Right cardiac atrium (tissue), 5 donors: ENCODE measurements at places on chromosomes 11 and 22. TPM values are rescaled to one million over a fixed set of nuclear protein-coding genes. Genes with fewer than 3 reads are reported as not detected.

Gene OR8K5
- total RNA-seq: not detected

DNA sequence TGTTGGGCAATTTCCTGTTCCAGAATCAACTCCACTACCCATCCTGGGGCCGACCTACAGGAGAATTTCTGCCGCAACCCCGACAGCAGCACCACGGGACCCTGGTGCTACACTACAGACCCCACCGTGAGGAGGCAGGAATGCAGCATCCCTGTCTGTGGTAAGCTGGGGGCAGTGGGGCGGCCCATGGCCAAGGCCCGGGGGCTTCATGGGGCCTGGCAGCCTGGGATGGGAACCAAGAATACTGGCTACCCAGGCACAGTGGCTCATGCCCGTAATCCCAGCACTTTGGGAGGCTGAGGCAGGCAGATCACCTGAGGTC lies 4.3 kb downstream of the F2 start:
- no peak for DNase-seq

GRCh38 chr11:120304526-120304925 lies 20.6 kb upstream of the TLCD5 start:
- DNase-seq: no peak

Gene CERK
- total RNA-seq: 83.5 TPM

Gene FAM180B
- 0.32 TPM for total RNA-seq

- peak; percentile 2 for DNase-seq
These were observed 276.2 kb downstream of the BRD1 start for GRCh38 chr22:49551446-49551845.

DNA sequence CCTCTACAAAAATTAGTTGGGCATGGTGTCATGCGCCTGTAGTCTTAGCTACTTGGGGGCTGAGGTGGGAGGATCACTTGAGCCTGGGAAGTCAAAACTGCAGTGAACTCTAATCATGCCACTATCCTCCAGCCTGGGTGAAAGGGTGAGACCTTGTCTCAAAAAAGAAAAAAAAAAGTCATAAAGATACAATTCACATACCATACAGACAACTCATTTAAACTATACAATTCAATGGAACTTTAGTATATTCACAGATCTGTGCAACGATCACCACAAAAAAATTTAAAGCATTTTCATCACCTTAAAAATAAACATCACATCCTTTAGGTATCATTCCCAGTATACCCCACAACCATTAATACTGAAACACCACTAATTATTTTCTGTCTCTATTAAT lies 201.2 kb downstream of the PGR start:
- no peak for DNase-seq

Gene SHANK2
- total RNA-seq: 0.03 TPM

Gene EMID1
- total RNA-seq: 1.6 TPM

DNA sequence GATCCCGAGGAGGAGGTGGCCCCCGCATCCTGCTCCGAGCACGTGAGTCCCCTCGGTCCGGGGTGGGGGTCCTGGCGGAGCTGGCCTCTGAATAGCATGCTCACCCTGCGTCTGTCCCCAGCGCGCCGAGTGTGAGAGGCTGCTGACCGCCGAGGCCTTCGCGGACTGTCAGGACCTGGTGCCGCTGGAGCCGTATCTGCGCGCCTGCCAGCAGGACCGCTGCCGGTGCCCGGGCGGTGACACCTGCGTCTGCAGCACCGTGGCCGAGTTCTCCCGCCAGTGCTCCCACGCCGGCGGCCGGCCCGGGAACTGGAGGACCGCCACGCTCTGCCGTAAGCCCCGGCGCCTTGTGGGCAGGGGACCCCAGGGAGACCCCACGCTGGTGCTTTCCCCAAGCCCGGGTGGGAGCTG lies 3.5 kb downstream of the MUC2 start:
- DNase-seq: peak; percentile 32

DNA sequence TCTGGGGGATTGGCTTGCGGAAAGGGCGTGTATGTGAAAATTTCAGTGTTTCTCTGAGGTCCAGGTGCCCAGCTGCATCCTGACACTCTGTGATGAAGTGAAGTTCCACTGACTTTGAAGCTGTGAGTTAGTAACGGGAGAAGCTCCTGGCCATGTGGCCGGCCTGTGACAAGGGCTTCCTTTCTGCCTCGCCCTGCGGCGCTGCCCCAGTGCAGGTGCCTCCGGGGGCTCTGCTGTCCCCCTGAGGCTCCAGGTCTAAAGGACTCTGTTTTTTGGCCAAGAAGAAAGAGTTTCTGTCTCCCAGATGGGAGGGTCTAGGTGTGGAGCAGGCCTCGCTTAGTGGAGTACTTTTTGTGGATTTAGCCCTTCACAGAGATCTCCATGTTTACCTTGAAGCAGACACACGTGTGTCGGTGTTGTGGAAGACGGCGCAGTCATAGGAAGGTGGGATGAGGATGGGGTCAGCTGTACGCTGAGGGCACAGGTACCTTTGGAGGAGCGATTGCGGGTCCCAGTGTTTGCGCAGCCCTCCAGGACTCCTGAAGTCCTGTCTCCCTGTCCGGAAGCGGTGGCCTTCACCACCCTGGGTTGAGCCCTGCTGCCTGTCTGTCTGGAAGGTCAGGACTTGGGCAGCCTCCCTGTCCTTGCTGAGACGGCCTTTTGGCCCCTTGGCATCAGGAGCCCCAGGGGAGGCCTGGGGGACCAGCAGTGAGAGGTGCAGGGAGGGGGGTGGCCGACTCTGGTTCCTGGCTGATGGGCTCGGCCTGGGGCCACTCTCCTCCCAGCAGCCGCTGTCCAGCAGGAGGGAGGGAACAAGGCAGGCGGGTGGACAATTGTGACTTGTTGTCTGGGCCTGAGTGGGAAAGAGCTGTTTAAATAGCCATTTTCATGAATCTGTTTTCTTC lies 1249.3 kb downstream of the BRD1 start:
- peak; percentile 3 for DNase-seq

DNA sequence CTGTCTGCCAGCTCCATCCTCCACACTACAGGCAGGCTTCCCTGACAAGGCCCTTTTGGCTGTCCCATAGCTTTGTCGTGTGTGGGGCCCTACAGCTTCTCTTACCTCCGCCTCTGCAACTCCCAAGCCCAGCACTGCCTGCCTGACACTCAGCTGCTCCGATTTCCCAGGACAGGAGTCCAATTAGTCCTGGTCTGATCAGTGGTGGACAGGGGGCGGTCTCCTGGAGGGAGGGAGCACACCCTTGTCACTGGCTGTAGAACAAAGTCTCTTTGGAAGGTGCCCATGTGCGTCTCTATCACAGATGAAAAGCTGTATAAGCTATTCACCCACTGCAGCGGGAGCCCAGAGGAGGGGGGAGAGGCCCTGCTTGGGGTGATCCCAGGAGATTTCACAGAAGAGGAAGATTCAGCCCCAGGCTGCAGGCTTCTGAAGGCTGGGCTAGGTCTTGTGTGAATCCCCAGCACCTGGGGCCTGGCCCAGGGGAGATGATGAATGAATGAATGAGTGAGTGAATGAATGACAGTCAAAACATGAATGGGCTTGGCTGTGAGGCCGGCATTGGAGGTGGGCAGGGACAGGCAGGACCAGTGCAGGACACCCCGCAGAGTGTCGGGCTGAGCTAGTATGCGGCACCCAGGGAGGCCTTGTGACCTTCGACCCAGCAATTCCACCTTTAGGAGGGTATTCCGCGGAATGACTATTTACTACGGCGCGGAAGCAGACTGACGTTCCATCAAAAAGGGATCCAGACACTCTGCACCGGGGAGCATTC lies 142.4 kb downstream of the CACNA1I start:
- DNase-seq: no peak

Gene ALDH3B1
- total RNA-seq: 3.8 TPM

GRCh38 chr11:35007277-35007676 lies 90.9 kb downstream of the PDHX start:
- no peak for DNase-seq

DNA sequence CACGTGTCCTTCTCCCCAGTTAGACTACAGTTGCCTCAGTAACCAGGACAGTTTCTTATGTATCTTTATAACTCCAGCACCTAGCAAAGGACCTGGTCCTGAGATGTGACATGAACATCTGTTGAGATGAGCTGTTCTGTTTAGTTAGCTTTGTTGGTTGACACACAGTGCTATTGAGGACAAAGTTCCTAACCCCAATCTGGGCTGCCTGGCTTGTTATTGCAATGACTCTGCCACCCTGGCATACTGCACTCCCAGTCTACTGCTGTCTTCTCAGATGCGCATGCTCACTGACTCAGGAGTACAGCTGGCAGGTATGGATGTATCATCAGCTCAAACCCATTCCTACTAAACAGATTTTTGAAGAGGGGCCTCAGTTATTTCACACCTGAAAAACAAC lies 7.4 kb downstream of the DESI1 start:
- no peak for DNase-seq

GRCh38 chr22:29156507-29156906 lies 49.2 kb upstream of the EMID1 start:
- DNase-seq: no peak

Gene LRRC56
- total RNA-seq: 0.36 TPM

GRCh38 chr11:74506823-74507222 lies 13.3 kb upstream of the LIPT2 start:
- DNase-seq: no peak

GRCh38 chr11:1640076-1640946 lies 10.7 kb downstream of the KRTAP5-5 start:
- DNase-seq: no peak

DNA sequence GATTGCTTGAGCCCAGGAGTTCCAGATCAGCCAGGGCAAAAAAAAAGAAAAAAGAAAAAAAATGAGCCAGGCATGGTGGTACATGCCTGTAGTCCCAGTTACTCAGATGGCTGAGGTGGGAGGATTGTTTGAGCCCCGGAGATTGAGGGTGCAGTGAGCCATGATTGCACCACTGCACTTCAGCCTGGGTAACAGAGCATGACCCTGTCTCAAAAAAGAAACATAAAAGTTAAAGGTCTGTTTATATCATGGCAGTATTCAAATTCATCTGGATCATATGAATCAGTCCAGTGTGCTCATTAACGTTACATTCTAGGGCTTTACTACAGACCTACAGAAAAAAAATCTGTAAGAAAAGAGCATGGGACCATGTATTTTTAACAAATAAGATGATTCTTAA lies 13.9 kb downstream of the HSD17B12 start:
- no peak for DNase-seq

DNA sequence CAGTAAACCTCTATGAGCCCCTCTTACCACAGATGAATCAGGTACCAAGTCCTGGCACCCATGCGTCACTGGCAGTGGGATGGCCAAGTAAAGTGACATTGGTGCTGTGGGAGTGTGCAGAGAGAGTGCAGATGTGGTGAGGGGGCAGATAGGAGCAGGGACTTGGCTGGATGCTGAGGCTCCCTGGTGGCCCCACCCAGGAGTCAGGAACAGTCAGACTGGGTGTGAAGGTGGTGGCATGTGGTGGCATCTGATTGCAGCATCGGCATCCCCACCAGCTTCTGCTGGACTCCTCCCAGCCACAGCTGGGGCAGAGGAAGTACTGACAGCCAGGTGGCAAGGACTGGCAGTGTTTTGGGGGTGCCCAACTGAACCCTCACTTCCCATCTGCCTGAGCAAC lies 11.4 kb downstream of the DGAT2 start:
- DNase-seq: no peak

DNA sequence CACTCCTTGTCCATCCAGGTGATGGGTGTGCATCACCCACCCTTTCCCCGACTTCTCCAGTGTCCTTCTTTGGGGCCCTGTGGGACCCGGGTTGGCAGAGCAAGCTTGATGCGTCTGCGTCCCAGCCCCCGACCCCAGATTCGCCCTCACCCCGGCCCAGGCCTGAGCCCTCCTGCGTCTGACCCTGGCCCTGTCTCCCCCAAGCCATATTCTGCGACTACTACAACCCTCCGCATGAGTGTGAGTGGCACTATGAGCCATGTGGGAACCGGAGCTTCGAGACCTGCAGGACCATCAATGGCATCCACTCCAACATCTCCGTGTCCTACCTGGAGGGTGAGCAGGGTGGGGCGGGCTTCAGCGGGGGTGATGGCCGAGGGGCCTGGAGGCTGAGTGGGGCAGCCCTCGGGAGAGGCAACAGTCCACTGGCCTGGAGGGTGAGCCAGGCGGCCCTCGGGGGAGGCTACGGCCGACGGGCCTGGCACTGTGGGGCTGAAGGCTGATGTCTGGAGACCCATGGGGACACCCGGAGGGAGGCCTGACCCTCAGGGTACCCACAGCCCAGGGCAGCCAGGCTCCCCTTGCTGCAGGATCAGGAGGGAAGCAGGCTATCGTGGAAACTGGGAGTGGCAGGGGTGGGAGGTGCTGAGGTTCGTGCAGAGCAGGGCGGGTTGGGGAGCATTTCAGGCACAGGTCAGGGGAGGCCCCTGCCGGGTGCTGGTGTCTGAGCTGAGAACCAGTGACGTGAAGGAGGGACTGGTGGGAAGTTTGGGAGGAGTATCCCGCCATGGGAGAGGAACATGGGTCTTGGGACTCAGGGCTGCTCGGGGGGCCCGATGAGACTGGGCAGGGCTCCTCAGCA lies 15.3 kb downstream of the MUC2 start:
- peak; percentile 6 for DNase-seq

Gene C1QTNF5
- total RNA-seq: 23.9 TPM

GRCh38 chr11:11993839-11994238 lies 14.6 kb downstream of the DKK3 start:
- peak; percentile 72 for DNase-seq

Gene FGF4
- total RNA-seq: not detected

DNA sequence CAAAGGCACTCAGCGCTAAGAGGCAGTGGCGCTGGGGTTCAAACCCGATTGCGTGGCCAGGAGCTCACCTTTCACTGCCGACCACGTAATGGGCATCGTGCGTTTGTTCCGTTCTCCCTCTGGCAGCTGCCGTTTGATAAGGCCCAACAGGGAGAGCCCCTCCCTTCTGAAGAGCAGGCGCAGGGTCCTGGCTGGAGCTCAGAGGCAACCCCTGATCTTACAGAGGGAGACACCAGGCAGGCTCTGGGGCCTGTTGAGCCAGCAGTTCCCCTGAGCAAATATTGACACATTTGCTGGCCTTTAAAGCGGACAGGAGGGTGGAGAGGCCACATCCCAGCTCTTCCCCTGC lies 11.7 kb upstream of the C1QTNF6 start:
- DNase-seq: no peak

Gene MMP3
- not detected for total RNA-seq

DNA sequence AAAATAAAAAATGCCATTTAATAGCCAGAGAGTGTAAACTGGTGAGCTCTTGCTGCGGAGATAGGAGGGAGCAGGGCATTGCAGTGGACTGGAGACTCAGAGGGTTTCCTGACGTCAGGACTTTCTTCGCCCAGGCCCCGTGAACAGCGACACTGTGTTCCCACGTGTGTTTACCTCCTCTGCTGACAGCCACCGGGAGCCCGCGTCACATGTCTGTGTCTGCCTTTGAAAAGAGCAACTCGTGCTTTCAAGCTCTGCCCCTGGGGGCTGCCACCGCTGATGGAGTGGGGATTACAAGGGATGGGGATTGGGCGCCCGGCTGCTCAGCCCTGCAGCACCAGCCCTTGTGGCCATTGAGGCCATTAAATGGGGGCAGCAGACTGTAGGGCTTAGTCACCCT lies 3.3 kb downstream of the TANGO2 start:
- no peak for DNase-seq

GRCh38 chr11:105968021-105968697 lies 53.9 kb downstream of the MSANTD4 start:
- DNase-seq: no peak
